NCI-H2081 (cell line): ENCODE measurements at places on chromosomes 6 and 20.
A peak's percentile ranks its signal among the peaks of the same experiment; 100 is the strongest.

GRCh38 chr20:47546184-47547033 is 44.7 kb downstream of the NCOA3 start:
- no peak for DNase-seq

DNA sequence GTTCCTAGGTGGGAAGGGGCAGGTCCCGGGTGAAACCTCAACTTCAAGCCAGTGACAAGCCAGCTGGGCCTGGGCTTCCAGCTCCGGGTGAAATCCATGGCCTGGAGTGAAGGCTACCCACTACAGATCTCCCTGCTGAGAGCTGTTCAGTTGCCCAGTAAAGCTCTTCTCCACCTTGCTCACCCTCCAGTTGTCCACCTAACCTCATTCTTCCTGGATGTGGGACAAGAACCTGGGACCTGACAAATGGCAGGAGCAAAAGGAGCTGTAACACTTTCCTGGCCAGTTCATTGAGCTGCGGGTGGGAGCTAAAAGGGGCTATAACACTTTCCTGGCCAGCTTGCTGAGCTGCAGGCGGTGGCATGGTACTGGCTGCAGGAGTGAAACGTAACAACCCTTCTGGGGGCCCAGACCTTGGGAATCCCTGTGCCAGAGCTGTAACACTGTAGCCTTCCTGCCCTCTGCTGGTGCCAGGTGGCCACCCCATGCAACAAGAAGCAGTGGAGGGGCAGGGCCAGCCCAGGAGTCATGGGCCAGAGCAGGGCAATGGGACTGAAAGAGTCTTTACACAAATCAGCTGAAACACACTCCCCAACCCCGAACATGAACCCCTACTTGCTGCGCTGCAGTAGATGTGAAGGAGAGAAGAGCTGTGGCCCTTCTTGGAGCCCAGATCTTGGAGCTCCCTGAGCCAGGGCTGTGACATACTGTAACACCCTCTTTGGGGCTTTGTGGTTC is 3.6 kb upstream of the HINT3 start:
- peak; percentile 30 for DNase-seq

DNA sequence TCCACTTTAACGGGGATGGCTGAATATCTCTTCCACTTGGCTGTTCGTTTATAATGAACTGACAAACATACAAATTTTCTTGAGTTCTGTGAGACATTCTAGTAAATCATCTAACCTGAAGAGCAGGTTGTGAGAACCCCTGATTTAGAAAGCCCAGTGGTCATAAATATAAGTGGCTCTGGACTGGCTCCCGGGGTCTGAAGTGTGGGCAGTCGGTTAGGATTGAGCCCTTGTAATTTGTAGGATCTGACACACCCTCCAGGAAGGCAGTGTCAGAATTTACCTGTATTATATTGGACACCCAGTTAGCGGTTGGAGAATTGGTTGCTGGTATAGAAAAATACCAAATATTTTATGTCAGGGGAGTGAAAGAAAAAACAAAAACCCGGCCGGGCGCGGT is 6.8 kb upstream of the GMEB2 start:
- DNase-seq: no peak

GRCh38 chr6:133093956-133094355 is 147.2 kb upstream of the EYA4 start:
- DNase-seq: no peak

- no peak for DNase-seq
Measured at GRCh38 chr6:30687659-30688431, 1.4 kb upstream of the PPP1R18 start.

- DNase-seq: no peak
Measured at GRCh38 chr6:97316978-97317377, 34.0 kb upstream of the MMS22L start.

- DNase-seq: no peak
Measured at GRCh38 chr20:2519115-2519809, 10.5 kb upstream of the ZNF343 start.

DNA sequence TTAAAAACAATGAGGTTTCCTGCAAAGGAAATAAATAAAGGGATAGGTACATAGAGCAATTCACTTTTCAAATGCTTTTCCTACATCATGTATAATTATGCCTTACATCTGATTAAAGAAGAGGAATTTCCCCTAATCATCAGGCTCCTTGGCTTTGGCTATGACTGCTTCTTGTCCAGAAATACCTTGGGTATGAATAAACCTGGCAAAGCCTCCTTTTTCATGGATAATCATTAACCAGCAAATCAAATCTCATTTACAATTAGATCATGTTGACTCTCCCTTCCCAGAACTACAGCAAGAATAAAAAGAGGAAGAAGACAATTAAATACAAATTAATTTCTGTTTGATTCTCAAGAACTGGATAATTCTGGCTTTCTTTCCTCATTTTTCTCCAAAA is 58.0 kb upstream of the CD2AP start:
- DNase-seq: no peak

GRCh38 chr6:14822679-14823078 is 423.2 kb upstream of the JARID2 start:
- no peak for DNase-seq
